Frontal cortex (tissue), 4 donors: ENCODE measurements at places on chromosomes 7 and 10.
A peak's percentile ranks its signal among the peaks of the same experiment; 100 is the strongest.

DNA sequence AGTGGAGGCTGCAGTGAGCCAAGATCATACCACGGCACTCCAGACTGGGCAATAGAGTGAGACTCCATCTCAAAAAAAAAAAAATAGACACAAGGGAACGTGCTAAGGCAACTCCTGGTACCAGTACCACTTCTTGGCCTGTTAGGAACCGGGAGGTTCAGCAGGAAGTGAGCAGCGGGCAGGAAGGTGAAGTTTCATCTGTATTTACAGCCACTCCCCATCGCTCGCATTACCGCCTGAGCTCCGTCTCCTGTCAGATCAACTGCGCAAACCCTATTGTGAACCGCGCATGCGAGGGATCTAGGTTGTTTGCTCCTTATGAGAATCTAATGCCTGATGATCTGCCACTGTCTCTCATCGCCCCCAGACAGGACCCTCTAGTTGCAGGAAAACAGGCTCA is 69.9 kb upstream of the FOXK1 start:
- DNase-seq = no peak

DNA sequence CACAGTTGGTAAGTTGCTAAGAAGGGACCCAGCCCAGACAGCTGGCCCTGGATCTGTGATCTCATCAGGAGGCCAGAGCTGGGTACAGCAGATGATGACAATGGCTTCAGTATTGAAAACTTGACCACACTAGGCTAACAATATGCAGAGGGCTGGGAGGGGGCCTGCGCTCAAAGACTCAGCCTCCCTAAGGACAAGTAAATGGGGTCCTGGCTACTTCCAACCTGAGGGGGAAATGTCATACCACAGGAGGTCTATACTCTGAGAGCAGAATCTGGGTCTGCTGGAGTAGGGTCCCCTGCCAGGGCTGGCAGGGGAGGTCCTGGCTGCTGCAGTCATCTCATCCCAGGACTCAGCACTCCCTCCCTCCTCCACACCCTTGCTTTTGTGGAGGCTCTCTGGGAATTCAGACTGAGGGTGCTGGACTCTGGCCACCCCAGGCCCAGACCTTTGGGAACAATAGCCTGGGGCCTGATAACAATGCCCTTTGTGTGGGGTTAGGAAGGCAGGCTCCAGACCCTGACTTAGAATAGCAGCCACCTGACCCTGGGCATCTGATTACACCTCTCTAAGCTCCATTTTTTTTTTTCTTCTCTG is 1.4 kb downstream of the FXYD4 start:
- DNase-seq = peak; percentile 54

DNA sequence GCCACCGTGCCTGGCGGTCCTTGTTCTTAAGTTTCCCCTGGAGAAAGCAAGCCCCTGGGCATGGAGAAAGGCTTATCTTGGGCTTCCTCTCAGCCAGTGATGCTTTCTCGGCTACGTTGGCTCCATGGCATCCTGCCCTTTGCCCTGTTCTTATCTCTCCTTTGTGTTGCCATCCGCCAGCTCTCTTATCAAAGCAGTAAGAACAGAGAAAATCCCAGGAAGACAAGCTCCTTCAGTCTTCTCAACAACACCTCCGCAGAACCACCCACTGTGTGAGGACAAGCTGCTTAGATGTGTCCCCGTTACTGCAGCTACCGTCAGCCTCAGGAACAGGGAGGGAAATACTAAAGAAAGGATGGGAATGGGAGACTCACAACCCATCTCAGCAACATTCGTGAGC is 3.3 kb downstream of the PLEKHS1 start:
- DNase-seq = no peak

GRCh38 chr10:97468162-97468561 is 22.2 kb downstream of the ZDHHC16 start:
- no peak for DNase-seq

DNA sequence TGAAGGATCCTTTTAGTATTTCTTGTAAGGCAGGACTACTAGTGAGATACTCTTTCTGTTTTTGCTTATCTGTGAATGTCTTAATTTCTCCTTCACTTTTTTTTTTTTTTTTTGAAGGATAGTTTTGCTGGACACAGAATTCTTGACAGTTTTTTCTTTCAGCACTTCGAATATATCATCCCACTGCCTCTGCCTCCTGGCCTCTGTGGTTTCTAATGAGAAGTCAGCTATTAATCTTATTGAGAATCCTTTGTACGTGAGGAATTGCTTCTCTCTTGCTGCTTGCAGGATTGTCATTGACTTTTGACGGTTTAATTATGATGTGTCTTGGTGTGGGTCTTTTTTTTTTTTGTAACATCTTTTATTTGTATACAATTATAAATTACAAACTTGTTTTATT is 12.6 kb upstream of the WAC start:
- no peak for DNase-seq

GRCh38 chr10:1646332-1646731 is 91.0 kb downstream of the ADARB2 start:
- no peak for DNase-seq

DNA sequence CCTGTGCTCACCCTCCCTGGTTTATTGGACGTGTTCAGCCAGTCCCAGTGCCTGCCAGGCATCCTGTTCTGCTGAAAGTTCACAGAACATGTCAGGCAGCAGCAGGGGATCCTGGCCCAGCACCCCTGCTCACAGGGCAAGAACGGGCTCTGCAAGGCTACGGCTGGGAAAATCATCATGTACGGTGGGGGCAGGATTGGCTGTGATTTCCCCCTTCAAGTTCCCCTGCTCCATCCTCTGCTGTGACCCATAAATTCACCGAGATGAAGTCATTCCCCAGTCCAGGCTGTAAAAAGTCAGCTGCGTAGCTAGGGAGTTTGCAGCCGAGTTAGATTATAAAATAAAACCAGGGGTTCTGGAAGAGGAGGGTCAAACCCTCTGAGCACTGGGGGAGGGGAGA is 484.1 kb upstream of the ZMIZ1 start:
- DNase-seq = no peak

- no peak for DNase-seq
Observed at GRCh38 chr10:21336476-21337170, 188.9 kb downstream of the SKIDA1 start.

GRCh38 chr7:14751461-14751860 is 151.1 kb downstream of the DGKB start:
- no peak for DNase-seq

GRCh38 chr7:47654672-47655298 is 72.9 kb upstream of the TNS3 start:
- DNase-seq = no peak

DNA sequence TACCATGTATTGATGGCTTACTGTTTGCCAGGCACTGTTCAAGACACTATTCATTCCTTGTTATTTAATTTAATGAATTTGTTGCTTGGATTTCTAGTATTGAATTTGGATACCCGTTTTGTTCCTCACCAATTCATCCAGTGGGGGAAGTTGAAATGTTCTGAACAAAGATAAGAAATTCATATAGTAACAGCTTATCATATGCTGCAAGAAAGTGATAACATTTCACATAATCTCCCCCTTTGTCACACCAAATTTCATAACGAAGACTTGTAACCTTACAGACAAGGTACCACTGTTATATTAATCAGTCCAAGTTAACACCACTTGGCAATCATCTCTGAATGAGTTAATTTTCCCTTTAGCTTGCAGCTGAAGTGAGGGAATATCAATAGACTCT is 42.1 kb downstream of the SCIN start:
- DNase-seq = no peak

GRCh38 chr7:64874562-64875250 is 28.4 kb upstream of the ZNF273 start:
- no peak for DNase-seq

GRCh38 chr7:12383377-12383776 is 20.3 kb downstream of the VWDE start:
- DNase-seq = no peak

GRCh38 chr7:604884-605531 is 85.4 kb upstream of the PDGFA start:
- DNase-seq = no peak

- DNase-seq = no peak
Observed at GRCh38 chr7:42233695-42234331, 3.2 kb downstream of the GLI3 start.

GRCh38 chr10:67603701-67604100 is 92.3 kb downstream of the CTNNA3 start:
- DNase-seq = no peak

- no peak for DNase-seq
Observed at GRCh38 chr10:46304062-46304461, 17.3 kb downstream of the ANTXRL start.

DNA sequence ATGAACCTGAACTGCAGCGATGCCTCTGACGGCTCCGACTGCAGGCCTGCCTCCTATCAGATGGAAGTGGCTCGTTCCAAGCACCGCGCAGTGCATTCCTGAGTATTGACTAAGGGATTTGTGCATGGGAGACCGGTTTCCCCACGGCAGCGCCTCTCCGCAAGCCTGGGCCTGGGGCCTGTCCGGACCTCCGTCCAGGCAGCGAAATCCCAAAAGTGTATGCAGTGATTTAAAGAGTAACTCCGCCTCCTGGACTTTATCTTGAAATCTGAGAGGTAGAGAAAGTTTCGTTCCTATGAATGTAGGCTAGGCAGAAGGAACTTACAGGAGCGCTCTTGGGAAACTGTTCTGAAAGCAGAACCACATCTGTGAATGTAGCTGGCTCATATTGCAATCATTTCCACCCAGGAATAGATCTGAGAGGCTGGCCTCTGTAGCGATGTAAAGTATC is 106.2 kb upstream of the CELF2 start:
- DNase-seq = no peak

GRCh38 chr7:27389496-27389895 is 146.9 kb downstream of the EVX1 start:
- DNase-seq = no peak

DNA sequence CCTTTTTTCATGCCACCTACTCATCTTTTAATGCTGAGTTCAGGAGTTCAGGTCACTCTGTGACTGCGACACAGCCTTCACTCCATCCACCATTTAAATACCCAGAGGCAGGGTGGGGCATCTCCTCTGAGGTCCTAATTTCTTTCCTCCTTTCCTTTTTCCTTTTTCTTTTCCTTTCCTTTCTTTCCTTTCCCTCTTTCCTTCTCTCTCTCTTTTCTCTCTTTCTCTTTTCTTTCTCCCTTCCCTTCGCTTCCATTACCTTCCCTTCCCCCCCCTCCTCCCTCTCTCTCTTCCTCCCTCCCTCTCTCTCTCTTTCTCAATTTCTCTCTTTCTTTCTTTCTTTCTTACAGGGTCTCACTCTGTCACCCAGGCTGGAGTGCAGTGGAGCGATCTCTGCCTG is 145.9 kb upstream of the SVIL start:
- no peak for DNase-seq

GRCh38 chr7:36208426-36208825 is 55.4 kb downstream of the EEPD1 start:
- no peak for DNase-seq

GRCh38 chr7:11466517-11467105 is 365.4 kb downstream of the THSD7A start:
- DNase-seq = no peak

DNA sequence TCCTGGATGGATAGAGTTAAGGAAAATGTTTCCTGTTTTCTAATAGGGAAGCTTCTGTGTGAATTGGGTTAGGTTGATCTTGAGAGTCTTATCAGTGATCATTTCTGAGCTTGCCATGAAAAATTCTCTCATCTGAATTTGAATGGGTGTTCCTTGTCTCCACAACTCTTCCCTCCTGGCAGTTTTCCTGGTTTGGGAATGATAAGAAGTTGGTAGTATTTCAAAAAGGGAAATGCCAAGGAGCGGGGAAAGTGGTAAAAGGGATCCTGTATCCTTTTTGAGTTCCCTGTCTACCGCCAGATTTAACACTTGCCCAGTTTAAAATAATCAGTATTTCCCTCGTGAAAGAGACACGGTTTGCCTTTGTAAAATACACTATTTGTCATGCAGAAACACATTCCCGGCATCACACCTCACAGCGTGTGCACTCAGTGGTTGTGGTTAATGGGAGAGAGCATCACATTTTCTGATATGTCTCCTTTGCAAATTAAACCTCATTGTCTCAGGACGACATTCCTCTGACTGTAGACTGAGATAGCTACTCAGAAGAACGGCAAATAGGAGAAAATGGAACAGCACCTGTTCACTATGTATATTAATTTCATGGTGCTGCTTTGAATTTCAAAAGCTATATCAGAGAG is 113.2 kb upstream of the IFRD1 start:
- no peak for DNase-seq

DNA sequence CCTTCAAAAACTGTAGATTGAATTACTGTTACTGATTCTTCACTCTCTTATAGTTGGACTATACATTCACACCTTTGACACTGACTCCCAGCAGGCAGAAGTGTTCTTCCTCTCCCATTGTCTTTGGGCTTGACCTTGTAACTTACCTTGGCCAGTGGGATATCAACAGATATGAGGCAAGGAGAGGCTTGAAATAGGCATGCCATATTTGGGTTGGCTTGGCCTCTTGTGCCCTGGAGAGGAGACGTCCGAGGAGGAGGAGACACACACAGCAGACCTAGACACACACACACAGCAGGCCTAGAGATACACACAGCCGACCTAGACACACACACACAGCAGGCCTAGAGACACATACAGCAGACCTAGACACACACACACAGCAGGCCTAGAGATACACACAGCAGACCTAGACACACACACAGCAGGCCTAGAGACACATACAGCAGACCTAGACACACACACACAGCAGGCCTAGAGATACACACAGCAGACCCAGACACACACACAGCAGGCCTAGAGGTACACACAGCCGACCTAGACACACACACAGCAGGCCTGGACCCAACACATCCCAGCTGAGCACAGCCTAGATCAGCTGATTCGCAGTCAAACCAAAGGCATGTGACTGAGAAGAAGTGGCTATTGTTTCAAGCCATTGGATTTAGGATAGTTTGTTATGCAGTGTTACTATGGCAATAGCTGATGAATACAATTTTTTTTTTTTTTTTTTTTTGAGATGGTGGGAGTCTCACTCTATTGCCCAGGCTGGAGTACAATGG is 12.5 kb upstream of the GNA12 start:
- DNase-seq = no peak

- DNase-seq = no peak
Observed at GRCh38 chr7:100413889-100414288, 14.6 kb downstream of the ZCWPW1 start.

DNA sequence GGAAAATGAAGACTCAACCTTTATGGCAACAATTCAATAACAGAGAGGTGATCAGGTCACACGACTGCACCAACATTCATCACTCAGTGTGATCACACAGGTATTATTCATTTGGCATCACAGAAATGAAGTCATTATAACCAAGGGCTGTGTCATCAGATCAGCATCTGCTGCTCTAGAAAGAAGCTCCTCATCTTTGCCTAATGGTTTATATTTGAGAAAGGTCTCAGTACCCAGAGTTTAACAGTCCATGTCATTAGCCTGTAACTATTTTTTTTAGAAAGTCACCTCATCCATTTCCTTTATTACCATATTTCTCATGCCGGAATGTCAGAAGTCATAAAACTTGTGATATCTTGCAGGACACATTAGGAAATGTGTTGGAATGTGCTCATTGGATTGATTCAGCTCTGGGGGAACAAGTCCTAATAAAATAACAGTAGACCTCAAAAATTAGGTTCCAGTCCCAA is 45.1 kb upstream of the PRKG1 start:
- DNase-seq = no peak

DNA sequence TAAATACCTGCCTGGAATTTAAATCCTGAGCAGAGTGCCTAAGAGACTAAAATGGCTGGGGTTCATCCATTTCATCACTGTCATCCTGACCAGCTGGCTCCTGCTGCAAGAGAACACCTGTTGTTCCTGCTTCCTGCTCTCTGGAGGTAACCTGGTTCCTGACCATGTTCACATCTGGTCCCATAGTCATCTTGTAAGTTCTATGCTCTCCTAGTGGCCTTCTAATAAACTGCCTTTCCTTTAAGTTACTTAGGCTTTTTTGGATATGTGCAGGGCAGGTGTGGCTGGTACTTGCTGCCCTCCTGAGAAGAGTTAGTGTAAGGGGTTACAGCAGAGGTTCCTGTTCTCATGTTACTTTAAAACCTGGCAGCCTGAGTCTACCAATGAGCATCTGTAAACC is 80.0 kb downstream of the NRCAM start:
- DNase-seq = no peak
